ENCODE measurements at places on chromosomes 7 and 10.

DNA sequence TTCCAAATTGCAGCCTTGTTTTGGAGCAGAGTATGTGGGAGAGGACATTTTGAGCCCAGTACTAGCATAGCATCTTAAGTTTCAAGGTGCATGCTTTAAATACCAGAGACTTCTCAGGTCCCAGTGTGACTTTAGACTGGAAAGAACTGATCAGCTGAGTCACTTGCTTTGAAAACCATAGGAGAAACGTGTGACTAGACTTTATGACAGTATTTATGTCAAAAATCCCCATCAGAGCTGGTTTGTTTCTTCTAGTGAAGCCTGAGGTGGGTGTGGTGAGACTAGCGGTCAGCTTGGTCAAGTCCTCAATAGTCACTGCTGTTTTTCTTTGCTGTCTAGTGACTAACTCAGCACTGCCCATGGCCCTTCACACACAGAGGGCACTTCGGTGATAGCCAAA is 724.2 kb downstream of the GATA3 start:
- no peak for DNase-seq

- no peak for DNase-seq
Measured at GRCh38 chr10:12925845-12926244, 75.7 kb downstream of the CCDC3 start.

DNA sequence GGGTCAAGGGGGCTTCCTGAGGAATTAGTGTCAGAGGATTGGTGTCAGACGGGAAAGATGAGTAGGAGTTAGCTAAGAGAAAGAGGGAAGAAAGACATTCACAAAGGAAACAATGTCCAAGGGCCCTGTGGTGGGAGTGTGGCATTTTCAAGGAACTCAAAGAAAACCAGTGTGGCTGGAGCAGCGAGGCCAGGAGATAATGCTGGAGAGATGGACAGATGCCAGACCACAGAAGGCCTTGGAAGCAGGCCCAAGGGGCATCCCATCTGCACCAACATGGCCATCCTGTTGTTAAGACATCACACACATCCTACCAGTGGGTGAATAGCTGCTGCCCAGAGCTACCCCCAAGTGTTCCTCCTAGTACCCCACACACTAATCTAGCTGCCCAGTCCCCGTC is 36.1 kb upstream of the CUL1 start:
- DNase-seq = no peak

GRCh38 chr10:108911814-108912541 is 1011.3 kb downstream of the XPNPEP1 start:
- peak; percentile 4 for DNase-seq

GRCh38 chr7:13979671-13980435 is 9.6 kb downstream of the ETV1 start:
- no peak for DNase-seq
